ENCODE measurements at places on chromosomes 7 and 10.

DNA sequence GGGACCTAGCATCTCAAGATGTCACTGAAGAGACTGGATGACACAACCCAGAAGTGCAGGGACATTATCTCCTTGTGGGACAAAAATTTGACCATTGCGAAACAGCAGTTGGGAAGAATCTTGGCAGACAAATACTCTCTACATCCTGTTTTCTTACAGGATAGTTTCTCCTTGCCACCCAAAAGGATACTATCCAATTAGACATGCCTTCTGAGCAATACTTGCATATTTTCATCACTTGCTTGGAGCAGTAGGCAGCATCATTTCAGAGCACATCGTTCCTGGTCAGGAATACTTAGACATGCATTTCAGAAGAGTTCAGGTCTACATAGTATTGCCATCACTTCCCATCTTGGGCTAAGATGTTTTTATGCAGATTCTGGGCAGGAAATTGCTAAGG is 56.8 kb downstream of the FAS start:
- no peak for DNase-seq

DNA sequence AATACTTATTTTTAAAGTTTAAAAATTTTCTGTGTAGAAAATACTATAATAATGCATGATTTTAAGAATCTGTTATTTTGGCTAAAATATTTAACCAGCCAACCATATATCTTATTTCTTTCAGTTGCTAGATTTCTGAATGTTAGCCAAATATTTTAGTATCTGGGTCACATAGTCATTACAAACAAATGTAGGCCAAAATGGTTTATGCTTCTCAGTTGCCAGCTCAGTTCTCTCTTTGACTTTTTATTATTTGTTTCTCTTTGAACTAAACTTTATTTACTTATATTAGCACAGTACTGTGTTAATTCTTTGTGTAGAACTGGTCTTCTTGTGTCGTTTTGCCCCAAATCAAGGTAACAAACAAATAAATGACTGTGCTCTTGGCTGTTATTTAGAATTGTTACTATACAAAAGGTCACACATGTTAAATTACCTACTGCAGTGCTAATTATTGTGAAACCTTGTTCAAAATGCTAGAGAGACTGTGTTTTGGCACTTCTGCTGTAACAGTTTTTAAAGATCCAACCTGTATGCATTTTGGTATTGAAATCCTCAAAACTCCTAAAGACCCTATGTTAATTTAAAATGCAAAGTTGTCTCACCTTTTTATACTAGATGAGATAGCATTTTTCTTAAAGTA is 39.8 kb downstream of the ZEB1 start:
- DNase-seq, result no peak

GRCh38 chr7:132815130-132815529 is 238.9 kb upstream of the PLXNA4 start:
- no peak for DNase-seq

DNA sequence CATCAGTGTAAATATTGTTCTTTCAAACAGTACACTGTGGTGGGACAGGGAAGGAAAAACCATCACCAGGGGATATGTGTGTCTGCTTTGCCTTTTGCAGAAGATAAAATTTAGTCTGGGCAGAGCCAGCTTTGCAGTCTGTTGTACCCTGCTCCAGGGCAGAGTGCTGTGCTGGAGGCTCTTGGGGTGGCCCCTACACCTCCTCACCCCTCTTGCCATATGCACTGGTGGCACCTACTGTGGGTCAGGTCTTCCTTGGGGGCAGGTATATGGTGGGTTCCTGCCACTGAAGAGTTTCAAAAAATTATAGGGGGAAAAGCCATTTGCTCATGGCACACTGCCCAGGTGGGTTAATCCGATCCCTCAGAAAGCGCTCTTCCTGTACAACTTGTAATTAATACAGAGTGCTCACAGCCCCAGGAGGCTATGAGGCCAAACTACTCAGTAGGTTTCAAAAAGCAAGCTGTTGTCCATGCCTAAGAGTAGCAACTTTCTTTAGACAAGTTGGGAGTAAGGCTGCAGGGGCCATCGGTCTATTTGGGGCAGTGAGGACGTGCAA is 112.7 kb upstream of the BMPER start:
- DNase-seq, result no peak

DNA sequence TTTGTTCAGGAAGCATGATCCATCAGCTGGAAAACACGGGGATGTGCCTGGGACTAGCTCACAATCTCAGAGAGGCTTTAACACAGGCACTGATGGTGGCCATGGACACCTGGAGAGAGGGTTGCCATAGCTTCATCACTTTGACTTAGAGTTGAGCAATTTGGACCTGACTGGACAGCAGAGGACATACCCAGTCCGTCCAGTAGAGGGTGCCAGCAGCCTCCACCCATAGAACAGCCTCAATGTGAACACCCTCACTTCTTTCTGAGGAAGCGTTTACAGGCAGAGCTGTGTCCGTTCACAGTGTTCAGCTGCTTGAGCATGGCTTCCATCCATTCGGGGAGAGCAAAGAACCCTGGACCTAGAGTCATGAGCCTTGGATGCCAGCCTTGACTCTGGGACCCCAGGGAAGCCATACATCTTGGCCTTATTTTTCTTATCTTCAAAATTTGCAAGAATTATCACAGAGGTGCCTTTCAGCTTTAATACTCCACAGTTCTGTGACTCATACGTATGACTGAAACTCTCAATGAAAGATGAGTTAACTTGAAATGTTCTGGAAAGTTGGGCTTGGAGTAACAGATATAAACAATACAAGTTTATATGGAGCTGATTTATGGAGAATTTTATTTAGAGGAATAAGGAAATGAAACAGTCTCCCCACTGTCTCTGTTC is 302.9 kb upstream of the PODXL start:
- peak; percentile 71 for DNase-seq

DNA sequence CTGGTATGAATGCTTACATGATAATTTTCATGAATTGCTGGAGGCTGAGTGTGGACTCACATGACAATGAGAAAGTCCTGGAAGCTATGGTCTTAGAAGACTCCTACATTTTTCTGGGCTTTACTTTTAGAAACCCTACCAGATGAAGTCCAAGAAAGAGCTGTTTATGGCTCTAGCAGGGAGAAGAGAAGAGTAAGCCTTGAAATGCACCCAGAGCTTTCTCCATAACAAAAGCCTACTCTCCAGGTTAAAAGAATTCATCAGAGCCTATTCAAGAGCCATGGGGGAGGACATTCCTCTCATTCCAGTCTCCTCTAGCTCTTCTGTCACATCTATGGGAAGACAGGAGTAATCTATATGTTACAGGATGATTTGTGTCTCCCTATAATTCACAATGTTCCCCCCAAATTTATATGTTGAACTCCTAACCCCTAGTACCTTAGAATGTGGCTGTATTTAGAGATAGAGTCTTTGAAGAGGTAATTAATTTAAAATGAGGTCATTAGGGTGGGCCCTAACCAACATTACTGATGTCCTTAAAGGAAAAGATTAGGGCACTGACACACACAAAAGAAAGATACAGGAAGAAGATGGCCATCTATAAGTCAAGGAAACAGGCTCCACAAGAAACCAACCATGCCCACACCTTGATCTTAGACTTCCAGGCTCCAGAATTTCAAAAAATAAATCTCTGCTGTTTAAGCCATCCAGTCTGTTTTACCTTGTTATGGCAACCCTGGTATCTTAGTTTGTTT is 193.8 kb upstream of the PTER start:
- no peak for DNase-seq

DNA sequence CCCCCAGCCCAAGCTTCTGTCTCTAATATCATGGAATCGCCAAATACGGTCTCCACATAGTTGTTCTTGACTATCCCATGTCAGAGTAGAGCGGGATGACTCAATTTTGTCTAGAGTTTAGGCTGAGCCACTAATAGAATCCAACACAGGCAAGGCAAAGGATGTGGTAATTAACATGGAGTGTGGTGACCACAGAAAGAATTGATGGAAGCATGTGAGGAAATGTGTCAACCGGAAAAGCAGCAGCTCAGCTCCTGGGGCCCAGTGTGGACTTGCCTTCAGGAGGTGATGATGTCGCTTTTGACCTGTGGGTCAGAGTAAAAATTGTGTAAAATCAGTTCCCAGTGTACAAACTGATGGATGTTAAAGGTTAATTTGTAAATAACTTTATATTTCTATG is 139.3 kb upstream of the KLF6 start:
- no peak for DNase-seq

DNA sequence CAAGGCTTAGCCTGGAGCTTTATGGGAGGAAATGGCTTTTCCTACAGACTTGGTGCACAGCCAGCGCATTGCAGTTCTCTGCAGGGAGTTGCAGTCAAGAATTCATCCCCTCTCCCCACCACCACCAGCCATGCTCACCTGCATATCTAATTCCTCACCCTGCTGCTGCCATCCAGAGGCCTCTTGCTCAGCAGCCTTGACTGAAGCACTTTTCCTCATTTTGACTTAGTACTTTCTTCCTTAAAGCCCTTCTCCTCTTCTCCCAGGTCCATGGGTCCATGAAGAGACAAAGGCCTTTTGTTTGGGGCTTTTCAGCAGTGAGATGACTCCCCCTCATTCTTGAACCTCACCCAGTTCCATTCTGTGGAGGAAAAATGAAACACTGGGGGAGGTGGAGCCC is 39.7 kb upstream of the GPR141 start:
- DNase-seq, result peak; percentile 54

DNA sequence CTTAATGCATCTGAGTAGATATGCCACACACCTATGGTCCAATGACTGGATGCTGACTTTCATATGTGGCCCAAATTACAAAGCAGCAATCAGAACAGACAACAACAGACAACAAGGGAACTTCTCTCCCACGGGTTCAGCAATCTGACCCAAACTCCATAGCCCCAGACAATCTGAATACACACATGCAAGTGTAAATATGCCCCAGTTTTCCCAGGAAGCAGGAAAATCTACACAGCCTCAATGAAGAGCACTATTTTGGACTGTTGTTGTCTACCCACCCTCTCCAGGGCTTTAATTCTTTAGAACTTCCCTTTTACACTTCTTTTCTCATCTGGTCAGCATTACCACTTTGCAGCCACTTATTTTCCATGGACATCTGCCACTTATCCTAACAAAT is 2.0 kb upstream of the CCNY start:
- DNase-seq, result no peak

- DNase-seq, result no peak
Observed at GRCh38 chr7:100793806-100794660, 33.3 kb downstream of the EPHB4 start.

- DNase-seq, result no peak
Observed at GRCh38 chr7:130197094-130197493, 8.1 kb downstream of the TMEM209 start.

- no peak for DNase-seq
Observed at GRCh38 chr7:21538936-21539495, 3.8 kb upstream of the DNAH11 start.

GRCh38 chr7:97025130-97025499 is 484 bp upstream of the DLX5 start:
- DNase-seq, result no peak

GRCh38 chr10:29908962-29909361 is 150.4 kb downstream of the JCAD start:
- DNase-seq, result no peak

GRCh38 chr7:46257761-46258448 is 336.8 kb upstream of the IGFBP3 start:
- no peak for DNase-seq

- DNase-seq, result peak; percentile 35
Observed at GRCh38 chr7:94289071-94289470, 105.6 kb upstream of the COL1A2 start.

DNA sequence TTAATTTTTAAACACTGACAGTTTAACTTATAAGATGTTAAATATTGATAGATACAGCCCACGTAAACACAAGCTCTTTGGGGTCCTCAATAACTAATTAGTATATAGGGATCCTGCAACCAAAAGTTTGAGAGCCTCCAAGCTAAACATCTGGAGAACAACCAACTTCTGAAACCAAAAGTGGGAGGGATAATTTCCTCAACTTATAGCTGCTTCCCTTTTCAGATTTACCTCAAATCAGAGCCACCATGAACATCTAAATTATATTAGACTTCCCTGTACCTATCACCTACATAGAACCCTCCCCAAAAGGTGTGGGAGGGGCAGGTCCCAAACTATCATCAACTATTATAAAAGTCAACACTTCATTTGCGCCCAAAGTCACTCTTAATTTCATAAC is 8.6 kb downstream of the PSAP start:
- no peak for DNase-seq

GRCh38 chr7:17060051-17060450 is 178.3 kb upstream of the AGR3 start:
- no peak for DNase-seq

DNA sequence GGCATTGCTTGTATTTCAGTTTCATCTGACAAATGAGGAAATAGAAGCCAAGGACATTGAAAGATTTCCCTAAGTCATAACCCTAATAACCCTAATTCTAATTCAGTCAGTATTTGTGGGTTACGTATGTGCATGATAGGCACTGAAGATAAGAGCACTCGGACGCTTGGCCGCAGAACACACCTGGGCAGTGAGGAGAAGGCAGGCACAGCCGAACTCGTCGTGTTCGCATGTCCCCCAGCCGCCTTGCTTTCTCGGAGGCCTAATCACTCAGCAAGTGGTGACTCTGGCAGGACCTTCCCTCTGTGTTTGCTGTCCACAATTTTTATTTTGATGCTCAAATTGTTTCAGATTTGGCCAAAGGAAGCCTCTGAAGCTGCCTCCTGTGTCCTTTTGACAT is 23.7 kb downstream of the HKDC1 start:
- DNase-seq, result no peak

GRCh38 chr7:17640730-17641377 is 299.4 kb downstream of the SNX13 start:
- DNase-seq, result peak; percentile 63

DNA sequence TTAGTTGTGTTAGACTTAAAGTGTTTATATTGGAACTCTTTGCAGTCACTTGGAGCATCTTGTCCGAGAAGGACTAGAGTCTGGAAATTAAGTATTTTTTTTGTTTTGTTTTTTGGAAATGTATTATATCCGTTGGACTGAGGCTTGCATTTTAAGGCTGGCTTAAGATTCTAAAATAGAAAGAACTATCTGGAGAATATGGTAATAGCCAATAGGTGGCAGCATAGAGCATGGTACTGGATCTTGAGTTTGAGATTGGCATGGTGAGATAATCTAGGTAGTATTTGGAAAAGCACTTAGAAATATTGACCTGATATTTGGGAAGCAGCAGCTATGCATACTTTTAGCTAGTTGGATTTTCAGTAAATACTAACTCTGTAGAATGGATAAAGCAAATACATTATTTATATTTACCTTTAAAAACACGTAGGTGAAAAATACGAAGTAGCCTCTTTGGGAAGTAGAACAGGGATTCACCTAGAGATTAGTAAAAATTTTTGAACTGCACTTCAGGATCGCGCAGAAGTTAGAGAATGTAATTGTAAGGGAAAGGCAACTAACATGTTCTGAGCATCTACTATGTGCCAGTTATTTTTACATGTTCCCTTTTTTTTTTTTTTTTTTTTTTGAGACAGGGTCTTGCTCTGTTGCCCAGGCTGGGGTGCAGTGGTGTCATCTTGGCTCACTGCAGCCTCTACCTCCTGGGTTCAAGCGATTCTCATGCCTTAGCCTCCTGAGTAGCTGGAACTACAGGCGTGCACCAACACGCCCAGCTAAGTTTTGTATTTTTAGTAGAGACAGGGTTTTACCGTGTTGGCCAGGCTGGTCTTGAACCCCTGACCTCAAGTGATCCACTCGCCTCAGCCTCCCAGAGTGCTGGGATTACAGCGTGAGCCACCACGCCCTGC is 78.6 kb downstream of the LCOR start:
- DNase-seq, result peak; percentile 71
